ENCODE measurements at places on chromosomes 7 and 10. TPM values are rescaled to one million over a fixed set of nuclear protein-coding genes. Genes with fewer than 3 reads are reported as not detected.

DNA sequence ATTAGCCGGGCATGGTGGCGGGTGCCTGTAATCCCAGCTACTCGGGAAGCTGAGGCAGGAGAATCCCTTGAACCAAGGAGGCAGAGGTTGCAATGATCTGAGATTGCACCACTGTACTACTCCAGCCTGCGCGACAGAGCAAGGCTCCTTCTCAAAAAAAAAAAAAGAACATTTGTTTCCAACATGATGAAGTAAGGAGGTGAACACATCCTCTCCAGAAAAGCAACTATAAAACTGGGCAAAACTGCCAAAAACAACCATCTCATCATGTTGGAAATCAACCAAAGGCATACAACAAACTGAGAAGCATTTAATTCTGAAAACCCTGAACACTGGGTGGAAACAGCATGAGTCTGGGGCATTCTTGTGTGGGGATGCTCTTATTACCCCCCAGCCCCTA, 14.3 kb downstream of the PRTFDC1 start:
- no peak for DNase-seq

GRCh38 chr10:9052767-9053166, 998.3 kb downstream of the GATA3 start:
- no peak for DNase-seq

GRCh38 chr7:88888684-88889083, 93.1 kb upstream of the TEX47 start:
- DNase-seq, result no peak

- no peak for DNase-seq
Observed at GRCh38 chr7:146539836-146540235, 423.2 kb downstream of the CNTNAP2 start.

- DNase-seq, result no peak
Observed at GRCh38 chr7:107194052-107194451, 25.2 kb downstream of the HBP1 start.

DNA sequence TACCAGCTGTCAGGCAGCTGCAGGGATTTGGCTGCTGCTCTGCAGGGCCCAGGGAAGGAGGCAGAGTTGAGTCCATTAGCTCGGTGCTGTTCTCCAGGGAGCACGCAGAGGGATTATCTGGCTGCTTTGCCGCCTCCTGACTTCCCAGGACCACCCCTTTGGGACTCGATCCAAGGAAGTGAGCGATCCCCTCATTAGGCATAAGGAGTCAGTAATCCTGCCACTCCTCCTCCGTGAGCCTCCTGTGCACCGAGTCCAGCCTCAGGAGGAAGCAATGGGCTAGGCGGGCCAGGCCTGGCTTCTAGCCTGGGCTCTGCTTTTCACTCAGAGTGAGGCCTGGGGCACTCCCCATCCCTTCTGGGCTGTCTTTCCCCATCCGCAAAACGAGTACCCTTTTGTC, 417.9 kb downstream of the RPS24 start:
- DNase-seq, result no peak

DNA sequence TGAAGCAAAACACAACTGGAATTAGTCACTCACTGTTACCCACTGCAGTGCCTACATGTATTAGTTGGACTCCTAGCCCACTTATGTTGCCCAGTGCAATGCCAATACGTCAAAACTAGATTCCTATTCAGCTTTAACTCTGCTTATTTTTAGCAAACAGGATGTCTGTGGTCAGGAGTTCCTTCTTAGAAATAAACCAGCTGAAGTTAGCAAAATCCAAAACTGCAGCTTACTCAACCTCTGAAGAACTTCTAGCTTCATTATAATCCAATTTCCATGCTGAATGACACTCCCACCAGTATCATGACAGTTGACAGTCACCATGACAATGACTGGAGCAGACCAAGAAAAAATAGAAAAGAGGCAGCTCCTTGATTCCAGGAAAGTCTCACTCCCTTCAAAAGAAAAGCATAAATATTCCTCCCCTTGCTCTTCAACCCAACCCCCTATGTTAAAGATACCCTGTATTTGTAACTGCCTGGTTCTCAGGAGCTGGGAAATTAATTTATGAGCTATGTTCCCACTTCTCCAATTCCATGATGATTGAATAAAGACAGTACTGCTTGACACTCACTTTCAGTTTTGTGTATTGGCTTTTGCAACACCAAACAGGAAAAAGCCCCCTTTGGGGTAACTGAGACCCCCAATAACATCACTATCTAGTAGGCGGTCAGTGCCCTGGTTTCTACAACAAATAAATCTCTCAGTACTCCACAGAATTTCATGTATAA, 327.4 kb downstream of the SORCS1 start:
- no peak for DNase-seq

DNA sequence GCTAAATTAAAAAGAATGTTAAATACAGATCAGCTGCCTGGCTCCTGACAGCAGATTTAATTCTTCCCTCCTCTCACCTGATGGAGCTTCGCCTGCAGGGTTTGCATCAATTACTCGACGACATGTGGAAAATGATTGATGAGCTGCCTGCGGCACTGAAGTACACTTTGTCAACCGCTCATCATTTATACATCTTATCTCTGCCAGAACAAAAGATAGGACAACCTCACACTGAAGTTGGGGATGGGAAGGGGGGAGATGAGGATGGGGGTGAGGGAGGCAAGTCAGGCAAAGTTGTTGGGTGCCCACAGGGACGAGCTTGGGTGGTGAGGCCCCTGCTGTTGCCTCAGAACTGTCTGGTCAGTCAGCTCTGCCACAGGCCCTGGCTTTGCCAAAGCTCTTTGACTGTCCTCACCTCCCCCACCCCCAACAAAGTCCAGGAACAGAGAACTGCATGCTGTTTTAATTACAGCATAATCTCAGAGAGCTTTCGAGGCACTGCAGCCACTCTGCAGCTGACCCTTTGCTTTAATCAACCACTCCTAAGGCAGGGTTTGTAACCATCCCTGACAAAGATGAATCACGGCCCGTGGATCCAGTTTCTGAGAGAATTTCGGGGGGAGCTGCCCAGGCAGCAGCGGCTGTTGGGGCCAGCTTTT, 702.3 kb downstream of the LRMDA start:
- no peak for DNase-seq

Gene NUP205
- total RNA-seq, result 32.5 TPM

Gene C10orf143
- total RNA-seq, result 4.2 TPM

Gene COBL
- 56.6 TPM for total RNA-seq

All from mucosa of descending colon (tissue), 3 donors.